ENCODE measurements at places on chromosomes 16 and 17.

DNA sequence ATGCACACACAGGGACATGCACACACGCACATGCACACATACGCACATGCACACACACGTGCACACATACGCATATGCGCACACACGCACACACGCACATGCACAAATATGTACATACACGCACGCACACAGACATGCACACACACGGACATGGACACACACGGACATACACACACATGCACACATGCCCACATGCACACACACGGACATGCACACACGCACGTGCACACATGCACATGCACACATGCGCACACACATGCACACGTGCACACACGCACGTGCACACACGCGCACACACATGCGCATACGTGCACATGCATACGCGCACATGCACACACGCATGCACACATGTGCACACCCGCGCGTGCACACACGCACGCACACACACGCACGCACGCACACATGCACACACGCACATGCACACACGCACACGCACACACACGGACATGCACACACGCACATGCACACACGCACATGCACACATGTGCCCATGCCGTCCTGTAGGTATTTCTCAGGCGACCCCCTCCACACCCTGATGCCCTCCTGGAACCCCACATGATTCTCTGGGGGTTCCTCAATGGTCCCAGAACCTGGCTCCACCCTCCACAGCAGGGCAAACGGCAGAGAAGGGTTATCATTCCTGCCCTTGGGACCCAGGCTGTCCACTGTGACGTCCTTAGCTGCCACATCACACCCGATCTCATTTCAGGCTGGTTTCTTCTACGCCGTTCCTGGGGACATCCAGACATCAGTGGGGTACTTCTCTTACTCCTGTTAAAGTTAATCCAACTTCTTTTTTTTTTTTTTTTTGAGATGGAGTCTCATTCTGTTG is 9.6 kb upstream of the RBFOX3 start:
- no peak for DNase-seq

DNA sequence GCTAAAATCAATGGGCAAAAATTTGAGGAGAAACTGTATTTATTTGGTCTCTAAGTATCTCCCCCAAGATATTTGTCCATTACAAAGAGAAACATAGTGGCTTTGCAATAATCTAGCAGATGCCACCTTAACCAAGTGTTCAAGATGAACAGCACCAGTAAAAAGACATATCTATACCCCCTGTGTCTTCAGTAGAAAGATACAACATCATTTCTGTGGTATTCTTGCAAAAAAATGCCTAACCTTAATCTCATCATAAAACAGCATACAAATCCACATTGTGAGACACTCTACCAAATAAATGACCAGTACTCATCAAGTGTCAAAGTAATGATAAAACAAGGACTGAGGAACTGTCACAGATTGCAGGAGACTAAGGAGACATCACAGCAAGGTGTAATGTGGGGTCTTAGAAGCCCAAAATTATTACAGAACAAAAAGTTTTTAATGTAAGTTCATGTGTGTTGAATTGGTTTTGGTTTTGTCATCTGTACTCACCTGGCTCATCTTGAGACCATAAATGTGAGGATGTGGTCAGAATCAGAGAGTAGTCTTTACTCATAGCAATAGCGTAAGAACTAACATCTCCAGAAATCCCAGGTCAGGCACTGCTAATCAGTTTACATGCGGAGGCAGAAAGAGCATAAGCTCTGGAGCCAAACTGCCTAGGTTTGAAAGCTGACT is 77.2 kb downstream of the AATF start:
- DNase-seq, result no peak

DNA sequence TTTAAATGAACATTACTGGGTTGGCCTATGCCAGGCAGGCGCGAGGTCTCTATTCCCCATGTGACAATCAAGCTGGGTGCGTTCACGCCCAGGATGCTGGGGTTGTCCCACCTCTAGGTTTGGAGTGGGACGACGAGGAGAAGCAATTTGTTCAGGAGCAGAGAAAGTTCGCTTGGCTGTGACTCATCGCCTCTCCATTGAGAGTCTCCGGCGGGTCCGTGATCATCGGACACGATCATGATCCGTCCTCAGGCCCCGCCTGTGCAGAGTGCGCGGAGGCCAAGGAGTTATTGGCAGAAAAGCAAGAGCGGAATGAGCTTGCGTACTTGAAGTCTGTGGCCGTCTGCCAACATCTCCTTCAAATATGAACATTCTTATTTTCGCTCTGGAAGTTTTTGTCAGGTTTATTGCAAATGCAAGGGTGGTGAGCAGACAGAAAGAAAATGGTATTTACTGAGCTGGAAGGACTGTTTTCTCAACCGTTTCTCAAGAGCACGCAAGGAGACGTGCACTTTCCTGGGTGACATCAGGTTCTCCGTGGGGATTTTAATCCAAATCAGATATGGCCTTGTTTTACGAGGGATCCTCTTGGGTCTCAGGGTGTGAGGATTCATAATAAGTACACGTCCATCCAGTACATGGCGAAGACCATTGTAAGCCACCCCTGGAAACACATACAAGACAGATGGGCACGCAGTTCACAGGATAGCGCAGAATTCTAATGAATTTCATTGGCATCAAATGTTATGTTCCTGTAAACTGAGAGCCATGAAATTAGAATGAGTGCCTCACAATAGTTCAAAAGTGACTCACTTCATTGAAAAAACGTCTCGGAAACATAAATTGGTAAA is 70.1 kb upstream of the CREBBP start:
- no peak for DNase-seq

DNA sequence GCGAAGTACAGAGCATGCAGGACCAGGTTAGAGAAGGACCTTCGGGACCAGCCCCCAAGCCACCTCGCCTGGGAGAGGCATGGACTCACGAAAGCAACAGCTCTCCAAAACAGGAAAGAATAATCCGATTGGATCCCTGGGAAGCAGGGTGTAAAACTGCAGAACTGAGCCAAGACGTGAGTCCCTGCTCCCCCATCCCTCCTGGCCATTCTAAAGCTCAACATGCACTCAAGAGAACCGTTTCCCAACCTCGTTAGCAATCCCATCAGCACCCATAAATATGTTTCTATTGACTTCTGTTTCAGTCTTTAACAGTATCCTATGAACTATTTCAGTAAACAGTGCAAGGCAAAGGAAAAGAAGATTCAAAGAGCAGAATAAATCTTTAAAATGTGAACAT is 167.0 kb downstream of the COPRS start:
- no peak for DNase-seq

GRCh38 chr16:85462714-85463611 is 150.2 kb upstream of the GSE1 start:
- no peak for DNase-seq

GRCh38 chr17:71578446-71578845 is 542.4 kb upstream of the SOX9 start:
- DNase-seq, result no peak

GRCh38 chr17:78109489-78109761 is 19.1 kb downstream of the TMC6 start:
- no peak for DNase-seq

DNA sequence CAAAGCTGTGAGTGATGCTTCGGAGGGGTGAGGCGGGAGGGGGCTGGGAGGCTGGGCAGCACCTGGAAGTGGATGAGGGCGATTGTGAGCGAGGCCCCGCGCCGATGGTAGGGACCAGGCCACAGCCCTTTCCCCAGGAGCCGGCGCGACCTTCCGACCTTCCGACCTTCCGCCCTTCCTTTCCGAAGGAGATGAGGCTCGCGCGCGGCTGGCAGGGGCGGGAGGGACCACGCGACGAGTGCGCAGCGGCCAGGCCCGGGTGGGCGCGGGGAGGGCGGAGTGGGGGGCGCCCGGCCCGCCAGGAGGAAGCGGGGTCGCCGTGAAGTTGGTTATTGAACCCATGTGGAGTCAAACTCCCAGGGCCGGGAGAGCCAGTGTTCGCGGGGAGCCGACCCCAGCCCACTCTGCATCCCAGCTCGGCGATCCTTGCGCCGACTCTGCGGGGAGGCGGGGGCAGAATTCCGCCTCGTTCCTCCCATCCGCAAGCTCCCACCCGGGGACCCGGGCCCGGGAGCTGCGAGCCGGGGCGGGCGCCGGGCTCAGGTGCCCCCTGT is 56.6 kb downstream of the RAP1GAP2 start:
- DNase-seq, result no peak

GRCh38 chr16:67464565-67464964 is 16.4 kb downstream of the ATP6V0D1 start:
- DNase-seq, result no peak

DNA sequence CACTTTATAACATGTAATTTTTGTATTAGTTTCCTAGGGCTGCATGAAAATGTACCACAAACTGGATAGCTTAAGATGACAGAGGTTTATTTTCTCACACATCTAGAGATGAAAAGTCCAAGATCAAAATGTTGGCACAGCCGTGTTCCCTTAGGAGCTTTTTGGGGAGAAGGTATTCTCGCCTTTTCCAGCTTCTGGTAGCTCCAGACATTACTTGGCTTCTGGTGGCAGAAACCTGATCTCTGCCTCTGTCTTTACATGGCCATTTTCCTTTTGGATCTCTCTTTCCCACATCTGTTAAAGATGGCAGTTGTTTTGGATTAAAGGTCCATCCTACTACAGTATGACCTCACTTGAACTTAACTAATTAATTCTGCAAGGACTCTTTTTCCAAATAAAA is 885.7 kb upstream of the CDH8 start:
- no peak for DNase-seq

GRCh38 chr17:82602986-82603710 is 45.1 kb downstream of the WDR45B start:
- DNase-seq, result no peak

DNA sequence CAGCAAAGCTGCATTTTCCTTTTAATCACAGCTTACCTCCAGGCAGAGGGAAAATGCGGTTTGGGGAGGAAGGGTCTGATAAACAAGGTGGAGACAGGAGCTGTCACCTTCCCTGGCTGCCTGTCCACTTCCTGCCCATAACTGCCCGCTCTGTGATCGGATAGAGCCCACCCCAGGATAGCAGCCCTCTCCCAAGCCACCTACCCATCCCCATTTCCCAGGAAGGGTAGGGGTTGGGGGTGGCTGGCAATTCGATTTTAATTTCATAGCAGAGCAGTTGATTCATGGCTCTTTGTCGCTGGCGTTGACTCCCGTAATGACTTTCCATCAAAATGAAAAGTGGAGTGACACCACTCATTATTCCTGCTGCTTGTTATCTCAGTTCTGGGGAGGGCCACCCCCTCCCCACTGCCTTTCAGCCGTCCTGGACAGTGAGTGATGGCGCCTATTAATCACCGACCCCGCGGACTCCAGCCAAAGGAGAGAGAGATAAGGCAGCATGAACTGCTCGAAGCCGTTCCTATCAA is 11.2 kb downstream of the CDK5RAP3 start:
- DNase-seq, result no peak

- no peak for DNase-seq
Measured at GRCh38 chr17:54744750-54745149, 155.9 kb upstream of the TOM1L1 start.

GRCh38 chr16:80620736-80621605 is 80.2 kb downstream of the DYNLRB2 start:
- no peak for DNase-seq

GRCh38 chr16:30964574-30965226 is 7.1 kb downstream of the SETD1A start:
- no peak for DNase-seq

- no peak for DNase-seq
Measured at GRCh38 chr17:68468334-68468733, 11.0 kb upstream of the WIPI1 start.

DNA sequence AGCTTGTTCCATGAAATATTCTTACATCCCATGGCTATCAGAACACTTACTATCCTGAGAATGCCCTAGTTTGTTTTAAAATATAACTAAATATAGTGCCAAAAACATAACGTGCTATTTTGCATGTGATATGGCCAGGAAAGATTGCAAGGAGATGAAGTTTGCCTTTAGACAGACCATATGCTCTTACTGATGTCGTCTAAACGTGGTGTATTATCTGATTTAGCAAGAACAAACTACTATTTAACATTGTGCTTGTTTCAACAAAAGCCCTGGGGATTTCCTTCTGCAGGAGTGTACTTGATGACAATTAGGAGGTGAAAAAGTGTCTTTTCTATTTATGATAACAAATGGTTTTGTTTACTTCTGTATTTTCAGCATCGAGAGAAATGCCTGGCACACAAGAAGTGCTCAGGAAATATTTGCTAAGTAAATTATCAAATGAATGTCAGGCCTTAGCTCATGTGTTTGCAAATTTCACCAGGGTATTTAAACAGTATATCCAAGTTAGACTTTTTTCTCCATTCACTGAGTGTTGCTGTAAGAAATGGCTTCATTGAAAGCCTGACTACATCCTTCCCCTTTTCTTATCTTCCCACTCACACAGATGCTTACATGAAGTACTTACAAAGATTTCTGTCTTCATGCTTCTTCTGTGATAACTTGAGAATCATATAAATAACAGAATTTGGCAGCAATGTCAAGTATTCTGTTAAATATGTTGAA is 1033.6 kb downstream of the CDH8 start:
- no peak for DNase-seq

GRCh38 chr16:19294156-19294649 is 8.7 kb downstream of the CLEC19A start:
- no peak for DNase-seq

DNA sequence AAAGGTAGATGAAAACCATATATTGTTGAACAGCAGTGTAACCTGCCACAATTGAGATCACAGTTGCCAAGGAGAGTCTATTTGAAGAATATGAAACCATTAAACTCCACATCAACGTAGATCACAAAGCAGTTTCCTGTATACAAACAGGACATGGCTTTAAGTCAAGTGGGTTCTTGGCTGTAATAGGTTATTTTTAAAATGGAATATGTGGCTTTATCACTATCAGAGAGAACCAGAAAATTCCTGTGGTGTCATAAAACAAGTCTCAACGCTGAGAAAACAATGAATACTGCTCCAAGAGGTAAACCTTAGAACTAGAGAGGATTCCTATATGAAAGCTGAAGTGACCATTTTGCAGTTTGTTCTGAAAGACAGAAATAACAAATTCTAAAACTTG is 999.7 kb downstream of the CDH11 start:
- no peak for DNase-seq

DNA sequence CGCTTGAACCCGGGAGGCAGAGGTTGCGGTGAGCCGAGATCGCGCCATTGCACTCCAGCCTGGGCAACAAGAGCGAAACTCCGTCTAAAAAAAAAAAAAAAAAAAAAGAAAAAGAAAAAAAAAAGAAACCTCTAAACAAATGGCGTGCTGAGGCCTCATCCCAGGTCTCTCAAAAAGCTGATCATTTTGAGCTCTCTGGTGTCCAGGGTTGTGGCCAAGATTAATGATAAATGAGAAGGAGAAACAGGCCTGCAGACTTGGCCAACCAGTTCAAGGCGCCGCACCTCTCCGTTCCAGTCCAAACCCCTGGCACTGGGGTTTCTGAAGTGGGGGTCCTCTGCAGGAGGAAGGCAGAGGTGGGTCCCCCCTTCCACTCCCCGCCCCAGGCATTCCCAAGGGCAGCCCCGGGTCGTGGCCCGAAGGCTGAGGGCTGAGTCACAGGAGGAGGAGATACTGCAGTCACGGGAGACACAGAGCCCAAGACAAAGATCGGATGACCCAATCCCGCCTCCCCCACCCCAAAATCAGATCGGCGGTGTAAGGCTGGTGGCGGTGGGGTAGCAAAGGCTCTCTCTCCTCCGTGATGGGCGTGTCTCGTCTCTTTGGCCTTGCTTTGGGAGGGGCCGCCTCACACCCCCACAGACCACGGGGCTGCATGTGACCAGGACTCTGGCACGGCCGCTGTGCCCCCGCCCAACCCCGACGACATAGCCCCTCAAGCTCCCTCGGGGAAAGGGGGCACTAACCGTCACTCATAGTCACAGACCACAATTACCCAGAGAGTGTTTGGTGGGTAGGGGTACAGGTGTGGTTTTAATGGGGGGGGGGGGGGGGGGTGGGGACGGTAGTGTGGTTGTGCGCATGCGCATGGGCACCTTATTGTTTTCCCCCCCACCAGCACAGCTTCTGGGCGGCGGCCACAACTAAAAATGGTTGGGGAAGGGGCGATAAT is 1.1 kb downstream of the VAT1 start:
- no peak for DNase-seq
